Stimulated activated CD8-positive, alpha-beta memory T cell treated with anti-CD3 and anti-CD28 coated beads, Interleukin-7, amount 100 ng/mL, for 48 hours (primary cell): ENCODE measurements at places on chromosomes 4 and X.

GRCh38 chr4:27096142-27096824 is 235.6 kb downstream of the STIM2 start:
- DNase-seq: no peak

DNA sequence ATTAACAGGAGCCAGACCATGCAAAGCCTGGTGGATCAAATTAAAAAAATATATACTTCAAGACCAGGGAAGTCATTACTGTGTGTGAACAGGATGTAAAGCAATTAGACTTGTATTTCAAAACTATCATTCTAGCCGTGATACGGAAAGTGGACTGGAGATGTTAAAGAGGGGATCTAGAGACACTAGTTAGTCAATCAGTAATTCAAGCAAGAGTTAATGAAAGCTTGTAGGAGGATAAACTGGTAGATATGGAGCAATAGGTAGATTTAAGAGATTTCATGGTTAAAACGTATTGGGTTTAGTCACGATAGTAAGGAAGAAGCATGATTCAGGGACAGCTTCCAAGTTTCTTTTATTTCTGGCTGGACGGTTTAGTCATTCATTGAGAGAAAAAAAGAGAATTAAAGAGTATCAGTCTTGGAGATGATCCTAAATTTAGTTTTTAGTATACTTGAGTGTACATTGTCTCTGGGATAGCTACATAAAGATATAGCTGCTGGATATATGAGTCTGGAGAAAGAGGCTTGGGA is 3.9 kb downstream of the MAD2L1 start:
- DNase-seq: no peak

DNA sequence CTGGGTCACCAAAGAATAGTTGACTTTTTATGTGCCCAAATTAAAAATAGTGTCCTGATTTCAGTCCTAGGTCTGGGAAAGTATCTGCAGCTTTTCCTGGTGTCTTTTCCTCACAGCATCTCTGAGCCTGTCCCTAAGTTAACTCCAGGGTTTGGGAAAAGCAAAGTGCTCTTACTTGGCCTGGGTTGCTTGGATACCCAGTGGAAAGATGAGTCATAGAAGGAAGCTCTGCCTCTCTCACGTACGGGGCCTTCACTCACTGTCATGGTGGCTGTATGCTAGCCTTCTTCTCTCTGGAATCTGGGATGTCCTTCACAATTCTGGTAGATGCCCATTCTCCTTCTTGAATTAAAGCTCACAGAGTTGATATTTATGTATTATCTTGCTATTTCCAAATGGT is 607.3 kb downstream of the ANKRD50 start:
- no peak for DNase-seq

DNA sequence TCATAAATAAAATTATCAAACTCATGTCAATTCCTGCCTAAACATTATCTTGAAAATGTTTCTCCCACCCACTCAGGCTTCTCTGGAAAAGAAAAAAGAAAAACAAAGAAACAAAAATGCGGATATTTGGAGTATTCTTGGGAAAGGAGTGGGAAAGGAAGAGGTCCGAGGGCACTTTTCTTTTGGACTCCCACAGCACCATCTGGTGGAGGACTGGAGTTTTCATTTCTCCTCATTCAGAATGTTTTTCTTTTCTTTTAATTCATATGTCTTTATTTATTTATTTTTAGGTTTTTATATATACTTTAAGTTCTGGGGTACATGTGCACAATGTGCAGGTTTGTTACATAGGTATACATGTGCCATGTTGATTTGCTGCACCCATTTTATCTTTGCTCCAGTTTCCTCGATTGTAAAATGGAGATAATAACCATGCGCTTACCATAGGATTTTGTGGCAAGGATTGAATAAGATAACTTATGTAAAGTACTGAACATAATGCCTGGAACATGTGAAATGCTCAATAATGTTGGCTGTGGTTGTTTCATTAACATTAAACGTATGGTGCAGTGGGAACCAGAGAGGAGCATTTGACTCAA is 8.0 kb upstream of the KCNE5 start:
- no peak for DNase-seq

- peak; percentile 2 for DNase-seq
Observed at GRCh38 chr4:15702941-15703403, at the start of gene BST1. BST1 (plus strand) TSS chr4:15703065; CDS start chr4:15703145, 80 bp downstream.

DNA sequence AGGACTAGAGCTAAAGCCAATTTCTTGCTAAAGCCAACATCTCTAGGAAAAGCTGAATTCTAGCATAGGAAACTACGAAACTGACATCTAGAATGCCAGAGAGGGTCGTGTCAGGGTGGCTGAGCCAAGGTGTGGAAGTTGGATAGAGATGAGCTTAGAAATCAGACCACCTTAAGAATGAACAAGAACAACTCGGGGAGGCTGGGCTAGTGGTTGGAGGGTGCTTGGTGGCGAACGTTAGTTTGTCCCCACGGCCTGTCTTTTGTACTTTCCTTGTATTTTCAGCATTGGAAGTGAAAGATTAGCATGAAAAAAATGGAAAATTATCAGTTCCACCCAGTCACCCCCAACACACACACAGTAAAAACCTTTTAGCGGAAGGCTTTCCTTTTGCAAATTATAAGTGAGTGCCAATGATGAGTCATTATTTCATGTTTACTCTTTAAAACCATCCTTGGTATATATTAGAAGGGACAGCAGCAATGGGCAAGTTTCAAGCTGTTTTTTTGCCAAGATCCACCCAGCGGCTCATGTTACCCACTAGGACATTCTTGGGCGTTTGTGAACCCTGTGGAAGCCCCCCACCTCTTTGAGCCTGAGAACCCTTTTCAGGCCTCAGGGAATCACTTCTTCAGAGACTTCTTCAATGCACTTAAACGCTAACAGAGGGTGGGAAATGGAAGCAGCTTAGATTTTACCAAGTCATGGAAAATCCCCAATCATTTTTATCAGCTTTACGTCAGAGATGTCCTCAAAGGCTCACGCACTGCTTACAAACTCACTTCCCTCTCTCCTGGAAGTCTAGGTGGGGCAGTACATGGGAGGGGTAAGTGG is 4.9 kb upstream of the PPEF1 start:
- no peak for DNase-seq

GRCh38 chr4:84394386-84394785 is 104.7 kb downstream of the NKX6-1 start:
- DNase-seq: no peak
